ENCODE measurements at places on chromosomes 7 and 10. TPM values are rescaled to one million over a fixed set of nuclear protein-coding genes. Genes with fewer than 3 reads are reported as not detected.

Gene CALCR
- total RNA-seq: 0.20 TPM

Gene SNCG
- total RNA-seq: 1.5 TPM

Gene CUZD1
- not detected for total RNA-seq

Gene COPS6
- total RNA-seq: 83.1 TPM

Gene CCDC126
- 11.3 TPM for total RNA-seq

DNA sequence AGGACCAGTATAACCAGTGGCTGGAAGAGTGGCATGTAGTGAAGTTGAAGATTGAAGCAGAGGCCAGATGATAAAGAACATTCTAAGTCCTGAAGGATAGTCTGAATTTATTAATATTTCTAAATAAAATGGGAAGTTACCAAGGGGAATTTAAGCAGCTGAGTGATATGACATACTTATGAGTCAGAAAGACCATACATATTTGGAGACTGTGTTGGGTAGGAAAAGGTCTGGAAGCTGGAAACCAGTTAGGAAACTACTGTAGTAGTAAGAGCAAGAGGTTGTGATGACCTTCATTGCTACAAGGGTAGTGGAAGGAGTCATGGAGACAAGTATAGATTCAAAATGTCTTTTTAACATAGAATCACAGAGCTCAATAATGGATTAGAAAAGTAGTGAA is 752.3 kb downstream of the SUGCT start:
- DNase-seq: no peak

- DNase-seq: no peak
Observed at GRCh38 chr7:3552499-3552898, 251.4 kb downstream of the SDK1 start.

DNA sequence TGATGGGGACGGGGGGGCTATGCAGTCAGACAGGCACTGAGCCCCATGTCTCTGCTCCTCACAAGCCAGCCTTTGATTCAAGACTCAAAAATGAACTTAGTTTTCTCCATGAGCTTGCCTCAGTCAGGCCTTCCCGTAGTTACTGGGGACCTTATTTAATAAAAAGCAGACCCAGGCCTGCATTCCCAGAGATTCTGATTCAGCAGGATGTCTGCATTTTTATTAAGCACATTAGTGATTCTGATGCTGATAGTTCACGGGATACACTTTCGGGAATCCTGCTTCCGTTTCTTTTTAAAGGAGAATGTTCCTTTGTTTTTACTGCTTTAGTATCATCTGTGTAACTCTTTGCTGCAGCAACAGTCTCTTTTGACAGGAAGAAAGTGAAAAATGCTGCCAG is 28.3 kb upstream of the PLPP4 start:
- no peak for DNase-seq

- no peak for DNase-seq
Observed at GRCh38 chr10:74282848-74283210, 131.8 kb downstream of the ADK start.

DNA sequence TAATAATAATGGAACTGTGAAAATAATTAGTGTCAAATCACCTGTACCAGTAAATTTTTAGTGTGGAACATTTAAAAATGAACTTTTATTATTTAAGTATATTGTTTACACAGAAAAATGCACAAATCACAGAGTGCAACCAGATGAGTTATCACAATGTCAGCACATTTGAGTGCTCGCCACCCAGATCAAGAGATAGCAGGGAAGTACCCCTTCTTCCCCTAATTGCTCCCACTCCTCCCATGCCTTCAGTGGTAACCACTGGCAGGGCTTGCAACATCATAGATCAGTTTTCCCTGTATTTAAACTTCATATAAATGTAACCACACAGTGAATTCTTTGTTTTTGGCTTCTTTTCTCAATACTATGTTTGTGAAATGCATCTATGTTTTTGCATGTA is 7.8 kb upstream of the GPR141 start:
- no peak for DNase-seq

GRCh38 chr10:7261351-7261750 is 149.5 kb downstream of the SFMBT2 start:
- DNase-seq: no peak

GRCh38 chr7:20407585-20408466 is 77.1 kb downstream of the ITGB8 start:
- no peak for DNase-seq
